Activated CD4-positive, alpha-beta T cell treated with anti-CD3 and anti-CD28 coated beads, Interleukin-2, amount 50 U/mL, for 48 hours (primary cell): ENCODE measurements at places on chromosomes 13 and 19.

DNA sequence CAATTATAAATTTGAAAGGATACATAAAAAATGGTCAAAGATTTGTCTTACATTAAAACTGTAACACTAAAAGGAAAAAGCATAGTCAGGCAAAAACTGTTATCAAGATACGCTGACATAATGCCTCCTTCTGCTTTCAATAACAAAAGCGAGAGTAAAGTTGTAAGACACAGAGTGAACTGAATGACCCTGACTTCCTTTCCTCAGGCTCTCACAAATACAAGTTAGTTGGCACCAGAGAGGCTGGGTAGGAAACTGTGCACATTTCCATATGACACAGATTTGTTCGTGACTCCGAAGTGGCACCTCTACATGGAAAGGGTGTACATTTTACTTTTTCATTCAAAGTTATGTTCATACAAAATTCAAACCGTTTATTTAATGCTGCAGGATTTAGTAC, 15.4 kb downstream of the FGF14 start:
- no peak for DNase-seq

DNA sequence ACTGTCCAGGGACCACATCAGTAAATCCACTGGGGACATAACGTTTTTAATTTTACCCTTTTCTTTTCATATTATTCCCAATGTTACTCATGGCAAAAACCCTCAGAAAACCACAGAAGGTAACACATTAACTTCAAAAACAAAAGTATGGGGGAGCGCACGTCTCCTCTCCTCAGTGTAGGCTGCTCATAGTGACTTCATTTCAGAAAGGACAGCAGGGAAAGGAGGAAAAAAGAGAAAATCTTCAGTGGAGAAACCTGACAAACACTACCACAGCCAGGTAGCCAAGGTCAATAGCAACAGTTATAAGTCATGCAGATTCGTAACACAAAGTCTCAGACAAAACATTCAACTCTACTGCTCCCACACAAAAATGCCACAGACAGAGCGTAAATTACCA, 21.4 kb downstream of the DZIP1 start:
- DNase-seq = no peak

DNA sequence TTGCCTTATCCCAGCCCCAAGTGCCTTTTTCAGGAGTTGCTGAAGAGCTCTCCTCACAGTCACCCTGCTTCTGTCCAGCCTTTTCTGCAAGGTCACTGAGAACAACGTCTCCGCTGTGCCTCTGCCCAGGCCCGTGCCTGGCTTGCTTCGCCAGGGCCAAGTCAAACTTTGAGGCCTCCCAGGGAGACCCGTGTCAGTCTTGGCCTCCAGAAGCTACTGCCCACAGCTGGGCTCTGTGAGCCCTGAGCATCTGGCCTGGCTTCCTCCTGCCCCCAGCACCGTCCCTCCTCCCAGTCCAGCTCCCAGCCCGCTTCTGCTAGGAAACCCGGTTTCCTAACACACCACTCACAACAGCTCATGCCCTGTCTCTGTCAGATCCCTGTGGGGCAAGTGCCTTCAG, 165.9 kb downstream of the TEX29 start:
- DNase-seq = no peak

DNA sequence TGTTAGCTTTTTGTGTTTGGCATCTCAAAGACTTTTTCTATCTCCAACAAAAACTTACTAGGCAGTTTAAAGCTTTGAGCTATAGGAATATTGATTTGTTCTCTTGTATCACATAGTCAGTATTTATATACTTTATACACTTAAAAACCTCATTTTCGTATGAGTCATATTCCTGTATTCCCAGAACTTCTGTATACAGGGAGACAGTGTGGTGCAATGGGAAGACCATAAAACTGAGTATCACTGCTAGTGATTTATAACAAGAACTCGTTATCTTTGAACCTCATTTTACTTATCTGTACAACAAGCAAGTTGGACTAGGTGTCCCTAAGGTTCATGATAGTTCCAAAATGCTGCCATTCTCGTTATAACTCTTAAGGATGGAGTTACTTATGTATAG, 6.3 kb downstream of the GPR180 start:
- no peak for DNase-seq
